ENCODE measurements at places on chromosomes 2 and 18.

GRCh38 chr2:28390746-28391563 lies 1.7 kb upstream of the FOSL2 start:
- peak; percentile 81 for DNase-seq

DNA sequence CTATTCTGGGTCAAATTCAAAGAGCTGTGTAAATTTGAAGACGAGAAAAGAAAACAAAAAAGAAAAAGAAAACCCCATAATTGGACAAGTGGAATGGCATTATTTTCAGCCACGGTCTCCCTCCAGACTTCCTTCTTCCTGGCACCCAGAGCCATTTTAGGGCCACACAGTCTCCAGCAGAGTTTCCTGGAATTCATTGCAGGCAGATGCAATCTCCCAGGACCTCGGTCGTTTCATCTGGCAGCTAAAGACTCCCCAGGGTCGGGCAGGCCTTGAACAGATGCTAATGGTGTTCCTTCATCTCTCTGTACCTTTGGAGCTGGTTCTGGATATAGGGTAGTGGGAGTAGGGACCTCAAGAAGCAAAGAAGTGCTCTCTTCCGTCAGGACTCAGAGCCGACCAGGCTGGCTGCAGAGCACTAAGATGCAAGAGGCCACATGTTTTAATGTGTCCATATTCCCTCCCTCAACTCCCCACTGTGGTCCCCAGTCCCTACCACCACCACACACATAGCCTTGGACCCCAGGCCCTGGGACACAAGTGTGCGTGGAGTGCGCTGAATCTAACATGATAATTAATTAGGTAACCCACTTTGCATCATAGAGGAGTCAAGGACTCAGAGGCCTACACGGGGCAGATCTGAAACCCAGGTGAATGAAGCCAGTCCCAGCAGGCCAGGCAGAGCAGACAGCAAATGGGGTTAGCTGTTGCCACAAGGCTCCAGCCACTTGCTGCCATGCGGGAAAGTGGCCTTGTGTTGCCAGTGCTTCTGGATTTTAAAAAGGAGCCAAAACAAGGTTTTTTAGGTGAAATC lies 109.3 kb upstream of the ATL2 start:
- DNase-seq: no peak

DNA sequence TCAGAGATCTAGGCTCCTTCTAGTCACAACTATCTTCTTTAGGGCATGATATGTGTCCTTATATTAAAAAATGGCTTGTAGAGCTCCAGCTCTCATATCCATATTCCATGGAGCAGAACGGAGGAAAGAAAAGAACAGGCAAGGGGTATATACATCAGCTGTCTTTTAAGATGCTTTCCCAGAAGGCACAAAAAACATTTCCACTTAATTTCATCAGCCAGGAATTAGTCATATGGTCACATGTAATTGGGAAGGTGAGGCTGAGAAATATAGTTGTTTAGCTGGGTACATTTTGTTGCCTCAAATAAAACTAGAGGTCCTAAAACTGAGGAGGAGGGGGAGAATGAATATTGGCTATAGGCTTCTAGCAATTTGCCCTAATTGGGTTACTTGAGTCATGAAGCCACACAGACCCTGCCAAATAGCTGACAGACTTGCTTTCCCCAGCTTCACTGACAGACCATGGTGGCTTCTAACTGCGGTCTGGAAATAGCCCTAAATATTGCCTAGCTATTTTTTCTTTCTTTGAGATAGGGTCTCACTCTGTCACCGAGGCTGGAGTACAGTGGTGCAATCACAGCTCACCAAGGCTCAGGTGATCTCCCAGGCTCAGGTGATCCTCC lies 20.0 kb downstream of the MAIP1 start:
- DNase-seq: no peak

DNA sequence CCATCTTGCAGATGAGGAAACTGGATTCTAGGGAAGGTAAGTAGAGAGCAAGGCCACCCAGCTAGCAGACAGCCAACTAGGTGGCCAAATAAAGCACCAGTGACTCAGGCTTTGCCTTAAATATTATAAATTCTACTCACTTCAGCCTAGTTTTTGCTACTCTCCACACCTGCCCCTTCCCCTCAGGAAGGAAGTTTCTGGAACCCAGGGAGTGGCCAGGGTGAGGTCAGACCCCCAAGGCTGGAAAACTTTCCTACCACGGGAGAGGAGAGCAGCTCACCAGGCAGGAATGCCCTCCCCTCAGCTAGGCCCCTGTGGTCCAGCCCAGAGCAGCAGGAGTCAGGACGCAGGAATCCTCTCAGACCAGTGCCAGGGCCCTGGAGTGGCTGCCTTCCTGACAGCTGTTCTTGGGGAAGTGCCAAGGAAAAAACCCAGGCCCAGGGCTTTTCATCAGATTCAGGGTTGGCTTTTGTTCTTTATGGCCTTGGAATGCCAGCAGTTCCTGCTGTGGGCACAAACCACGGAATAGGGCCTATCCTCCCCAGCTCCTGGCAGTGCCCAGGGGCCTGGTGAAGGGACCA lies 5.1 kb upstream of the PAX8 start:
- DNase-seq: peak; percentile 58

- no peak for DNase-seq
Measured at GRCh38 chr2:144067506-144067905, 452.4 kb downstream of the ZEB2 start.

DNA sequence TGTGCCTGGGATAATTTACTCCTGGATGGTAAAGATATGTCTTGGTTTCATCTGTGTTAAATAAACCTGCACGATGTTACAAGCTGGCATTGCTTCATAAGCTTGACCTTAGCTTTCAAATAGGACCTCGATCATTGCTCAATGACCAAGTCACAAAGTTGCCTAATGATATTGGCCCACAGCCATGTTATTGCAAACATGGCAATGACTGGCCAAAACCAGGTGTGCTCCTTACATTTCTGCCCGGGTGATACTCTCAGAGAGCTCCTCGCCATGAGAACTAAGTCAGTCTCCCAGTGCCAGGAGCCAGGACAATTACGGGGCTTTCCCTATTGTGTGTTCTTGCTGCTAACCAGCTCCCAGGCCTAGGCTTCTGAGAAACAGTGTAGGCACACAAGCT lies 72.5 kb upstream of the CYP1B1 start:
- no peak for DNase-seq

DNA sequence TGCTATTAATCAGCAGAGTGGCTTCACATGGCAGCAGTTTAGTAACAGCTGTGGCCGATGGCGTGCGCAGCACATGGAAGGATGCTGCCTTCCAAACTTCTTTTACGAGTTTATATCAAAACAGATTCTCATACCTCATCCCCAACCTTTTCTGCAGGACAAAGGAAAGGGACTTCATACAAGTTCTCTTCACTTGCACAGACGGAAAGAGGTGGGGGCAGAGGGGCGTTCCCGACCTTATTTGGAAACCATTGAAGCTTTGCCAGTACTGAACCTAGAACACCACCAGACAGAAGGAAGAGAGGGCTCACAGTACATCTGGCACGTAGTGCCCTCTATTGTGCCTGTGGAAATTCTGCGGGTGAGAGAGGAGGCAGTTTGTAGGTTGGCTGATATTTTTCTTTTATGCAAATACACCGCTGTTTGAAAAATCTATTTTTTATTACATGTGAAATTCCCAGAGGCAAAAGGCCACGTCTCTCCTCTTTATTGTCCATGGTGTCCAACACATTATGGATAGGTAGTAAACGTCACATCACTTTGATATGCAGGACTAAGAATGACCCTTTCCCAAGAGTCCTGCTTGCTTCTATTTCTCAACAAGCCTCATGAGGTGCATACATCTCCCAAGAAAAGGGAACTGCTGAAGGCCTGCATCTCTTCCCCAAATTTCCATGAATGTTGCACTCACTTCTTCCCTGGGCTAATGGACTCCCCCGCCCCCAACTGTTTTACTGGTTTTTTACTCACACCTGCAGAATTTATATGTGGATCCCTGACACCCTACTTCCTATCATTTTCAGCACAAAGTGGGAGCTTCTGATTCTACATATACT lies 31.3 kb downstream of the COLEC12 start:
- DNase-seq: no peak

GRCh38 chr18:2147476-2148230 lies 423.7 kb downstream of the METTL4 start:
- DNase-seq: peak; percentile 14

GRCh38 chr2:64932371-64933216 lies 56.6 kb upstream of the SLC1A4 start:
- DNase-seq: no peak

DNA sequence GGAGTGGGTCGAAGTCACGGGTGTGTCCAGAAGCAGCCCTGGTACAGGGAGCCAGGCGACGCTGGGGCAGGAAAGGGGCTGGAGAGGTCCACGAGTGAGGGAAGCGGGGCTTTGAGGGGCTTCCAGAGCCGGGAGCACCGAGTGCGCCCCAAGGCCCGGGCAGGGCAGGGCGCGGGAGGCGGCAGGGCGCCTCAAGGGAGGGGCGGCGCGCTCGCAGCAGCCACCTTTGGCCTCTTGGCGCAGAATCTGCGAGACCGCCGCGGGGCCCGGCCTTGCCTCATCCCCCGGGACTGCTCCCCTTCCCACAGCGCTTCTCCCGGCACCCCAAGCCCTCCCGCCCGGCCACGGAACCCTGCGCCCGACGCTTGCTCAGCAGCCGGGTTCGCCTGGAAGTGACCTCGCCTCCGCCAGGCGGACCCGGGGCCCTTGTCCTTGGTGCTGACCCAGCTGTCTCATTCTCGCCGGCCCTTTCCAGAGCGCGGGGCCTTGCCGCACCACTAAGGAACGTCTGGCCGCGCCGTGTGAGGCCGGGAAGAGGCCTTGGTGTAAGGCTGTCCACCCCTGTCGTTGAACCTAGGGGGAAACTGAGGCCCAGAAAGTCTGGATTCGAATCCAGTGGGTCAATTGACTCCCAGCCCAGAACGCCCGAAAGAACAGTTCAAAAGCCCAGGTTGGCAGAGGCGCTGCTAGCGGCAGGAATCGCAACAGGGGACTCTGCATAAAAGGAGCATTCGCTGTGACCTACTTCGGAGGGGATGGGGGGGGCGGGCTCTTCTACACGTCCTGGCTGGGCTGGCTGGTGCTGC lies 584 bp upstream of the DNER start:
- peak; percentile 22 for DNase-seq

GRCh38 chr18:9753846-9754245 lies 45.7 kb downstream of the RAB31 start:
- no peak for DNase-seq

GRCh38 chr18:21490748-21491147 lies 109.8 kb downstream of the ESCO1 start:
- DNase-seq: no peak

DNA sequence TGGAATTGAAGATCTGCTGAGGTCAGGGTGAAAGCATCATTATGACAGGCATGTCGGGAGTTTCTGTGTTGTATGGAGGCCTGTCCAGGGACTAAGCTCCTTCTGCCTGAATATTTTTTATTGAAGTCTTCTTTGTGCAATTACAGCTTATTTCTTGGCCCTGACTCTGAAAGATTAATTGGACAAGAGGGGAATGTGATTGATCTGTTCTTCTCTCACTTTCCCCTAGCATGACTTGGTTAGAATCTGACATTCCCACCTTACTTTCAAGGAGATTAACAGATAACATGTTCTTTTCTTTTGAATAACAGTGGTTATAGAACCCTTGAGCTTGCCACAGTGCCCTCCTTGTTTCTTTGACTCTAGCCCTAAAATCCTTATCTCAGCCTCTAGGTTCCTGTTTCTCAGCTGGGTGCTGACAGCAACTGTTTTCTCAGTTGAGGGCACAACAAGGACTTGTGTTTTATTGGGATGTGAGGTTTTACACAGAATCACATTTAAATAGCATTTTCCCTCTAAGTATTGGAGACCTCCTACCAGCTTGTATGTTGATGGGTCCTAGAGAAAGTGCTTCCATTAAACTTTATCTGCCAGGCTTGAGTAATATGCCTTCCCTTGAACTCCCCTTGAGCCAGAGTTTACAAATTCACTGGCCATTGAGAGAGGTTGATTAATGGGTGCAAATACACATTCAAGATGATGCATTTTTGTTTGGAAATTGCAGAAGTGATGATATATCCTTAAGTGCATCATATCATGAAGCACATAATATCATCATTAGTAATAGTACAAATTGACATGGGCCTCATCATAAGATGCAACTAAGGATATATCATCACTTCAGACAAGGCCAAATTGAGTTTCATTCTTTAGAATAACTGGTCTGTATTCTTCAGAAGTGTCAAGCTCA lies 12.5 kb downstream of the TTLL4 start:
- no peak for DNase-seq

GRCh38 chr2:24409700-24410556 lies 49.6 kb upstream of the ITSN2 start:
- DNase-seq: peak; percentile 52

DNA sequence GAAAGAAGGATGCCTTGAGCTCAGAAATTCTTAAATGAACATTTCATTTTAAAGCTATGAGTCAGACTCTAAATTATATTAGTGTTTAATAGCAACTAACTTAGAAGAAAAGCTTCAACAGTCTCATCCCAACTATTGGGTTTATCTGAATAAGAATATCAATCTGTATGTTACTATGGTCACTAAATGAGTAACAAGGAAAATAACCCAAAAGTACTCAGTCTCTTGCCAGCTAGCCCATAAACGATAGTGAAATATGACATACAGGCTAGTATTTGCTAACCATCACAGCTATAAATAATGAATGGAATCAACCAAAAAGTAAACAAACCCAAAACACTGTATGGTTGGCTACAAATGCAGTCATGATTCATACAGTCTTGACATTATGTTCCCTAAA lies 174.9 kb downstream of the RAB3GAP1 start:
- no peak for DNase-seq

DNA sequence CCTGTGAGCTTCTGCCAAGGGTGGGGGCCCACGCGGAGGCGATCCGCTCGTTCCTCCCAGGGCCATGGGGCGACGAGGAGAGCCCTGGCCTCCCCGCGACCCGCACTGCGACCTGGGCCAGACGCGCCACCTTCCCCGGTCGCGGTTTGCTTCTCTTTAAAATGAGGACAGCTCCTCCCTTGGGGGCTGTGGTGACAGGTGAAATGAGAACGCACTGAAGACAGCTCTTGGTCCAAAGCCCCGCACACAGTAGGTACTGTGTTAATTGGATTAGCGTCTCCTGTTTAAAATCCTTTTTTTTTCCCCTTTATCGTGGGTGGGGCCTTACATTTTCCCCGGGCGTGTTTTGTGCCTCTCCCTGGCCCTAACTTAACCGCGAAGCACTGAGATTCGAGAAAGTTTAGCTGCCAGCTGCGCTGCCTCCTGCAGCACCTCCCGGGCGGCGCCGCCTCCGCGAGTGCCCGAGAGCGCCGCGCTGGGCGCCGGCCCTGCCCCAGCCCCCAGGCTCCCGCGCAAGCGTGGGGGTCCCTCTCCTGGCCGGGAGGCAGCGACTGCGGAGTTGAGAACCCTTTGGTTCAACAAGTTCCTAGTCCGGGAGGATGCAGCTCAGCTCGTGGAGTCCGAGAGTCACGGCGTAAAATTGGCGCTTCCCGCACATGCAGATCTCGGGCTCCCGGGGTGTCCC lies 1.1 kb downstream of the HPCAL1 start:
- DNase-seq: peak; percentile 54
